Epithelial cell of esophagus (primary cell): ENCODE measurements at places on chromosomes 12 and 14.

GRCh38 chr12:52213564-52214420 lies 19.3 kb upstream of the KRT7 start:
- DNase-seq: peak; percentile 78

DNA sequence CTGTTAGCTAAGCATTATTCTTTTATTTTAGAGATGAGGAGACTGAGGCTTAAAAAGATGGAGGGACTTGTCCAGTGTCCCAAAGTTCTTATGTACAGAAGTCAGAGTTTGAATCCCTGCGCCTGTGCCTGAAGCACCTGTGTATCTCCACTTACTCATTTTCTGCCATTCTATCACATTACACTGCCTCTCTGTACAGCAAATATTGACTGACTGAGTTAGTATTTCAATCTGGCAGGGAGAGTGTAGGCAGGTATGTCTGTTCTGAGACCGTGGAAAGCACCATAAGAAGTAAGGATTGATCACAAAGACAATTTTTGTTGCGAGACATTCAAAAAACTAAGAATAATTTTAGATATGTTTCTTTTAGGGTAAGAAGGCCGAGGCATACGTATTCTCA lies 162.7 kb downstream of the KITLG start:
- no peak for DNase-seq

DNA sequence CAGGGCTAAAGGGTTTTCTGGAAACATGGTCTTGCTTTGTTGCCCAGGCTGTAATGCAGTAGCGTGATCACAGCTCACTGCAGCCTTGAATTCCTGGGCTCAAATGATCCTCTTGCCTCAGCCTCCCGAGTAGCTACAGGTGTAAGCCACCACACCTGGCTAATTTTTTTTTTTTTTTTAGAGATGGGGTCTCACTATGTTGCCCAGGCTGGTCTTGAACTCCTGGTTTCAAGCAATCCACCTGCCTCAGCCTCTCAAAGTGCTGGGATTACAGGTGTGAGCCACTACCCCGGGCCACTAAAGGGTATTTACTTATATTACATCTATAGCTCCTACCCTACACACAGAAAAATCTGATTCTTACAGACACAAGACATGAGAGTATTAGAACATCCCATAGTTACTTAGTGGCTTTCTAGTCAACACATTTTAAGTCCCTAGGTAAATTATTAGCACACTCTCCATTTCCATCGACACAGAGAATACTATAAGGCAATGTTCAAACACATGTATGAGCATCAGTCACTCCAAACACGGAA lies 6.2 kb upstream of the DCAF11 start:
- no peak for DNase-seq

- peak; percentile 81 for DNase-seq
Observed at GRCh38 chr12:95182868-95183415, 34.3 kb downstream of the FGD6 start.

- DNase-seq: no peak
Observed at GRCh38 chr12:80857311-80857710, 80.4 kb downstream of the LIN7A start.

- peak; percentile 4 for DNase-seq
Observed at GRCh38 chr14:44771496-44771895, 190.3 kb downstream of the KLHL28 start.

- peak; percentile 58 for DNase-seq
Observed at GRCh38 chr14:24430143-24430681, 458 bp downstream of the KHNYN start.

- peak; percentile 63 for DNase-seq
Observed at GRCh38 chr12:124993626-124994436, at the start of gene BRI3BP. Gene BRI3BP (plus strand): TSS chr12:124993645. CDS start chr12:124993791, 146 bp downstream.

GRCh38 chr12:47745485-47746041 lies 13.1 kb downstream of the RAPGEF3 start:
- no peak for DNase-seq

- peak; percentile 69 for DNase-seq
Observed at GRCh38 chr12:104546575-104546974, 89.8 kb downstream of the CHST11 start.

DNA sequence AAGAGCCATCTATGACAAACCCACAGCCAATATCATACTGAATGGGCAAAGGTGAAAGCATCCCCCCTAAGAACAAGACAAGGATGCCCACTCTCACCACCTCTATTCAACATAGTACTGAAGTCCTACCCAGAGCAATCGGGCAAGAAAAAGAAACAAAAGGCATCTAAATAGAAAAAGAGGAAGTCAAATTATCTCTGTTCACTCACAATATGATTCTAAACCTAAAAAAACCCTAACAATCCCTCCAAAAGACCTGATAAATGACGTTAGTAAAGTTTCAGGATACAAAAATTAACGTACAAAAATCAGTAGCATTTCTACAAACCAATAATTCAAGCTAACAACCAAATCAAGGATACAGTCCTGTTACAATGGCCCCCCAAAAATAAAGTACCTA lies 26.9 kb downstream of the MDM1 start:
- DNase-seq: no peak

- peak; percentile 95 for DNase-seq
Observed at GRCh38 chr12:27710592-27711316, at the start of gene MRPS35. Gene MRPS35 (plus strand): TSS chr12:27710832. CDS start chr12:27710844, 12 bp downstream.

DNA sequence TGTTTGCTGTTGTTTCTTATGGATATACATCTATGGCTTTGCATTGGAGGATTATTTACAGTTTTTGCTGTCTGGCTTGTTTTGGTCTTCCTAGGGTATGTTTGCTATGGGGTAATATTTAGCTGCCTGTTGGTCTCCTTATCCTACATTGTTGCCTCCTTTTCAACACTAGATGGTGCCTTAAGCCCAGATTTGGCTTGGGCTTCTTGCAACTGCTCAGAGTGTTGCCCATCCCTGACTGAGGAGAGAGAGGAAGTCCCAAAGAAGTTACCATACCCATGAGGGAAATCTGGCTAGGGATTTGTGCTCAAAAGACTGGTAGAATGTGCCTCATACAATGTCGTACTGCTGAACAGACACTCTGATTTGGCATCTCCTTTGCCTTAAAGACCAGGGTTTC lies 94.6 kb upstream of the MUCL1 start:
- DNase-seq: peak; percentile 57

DNA sequence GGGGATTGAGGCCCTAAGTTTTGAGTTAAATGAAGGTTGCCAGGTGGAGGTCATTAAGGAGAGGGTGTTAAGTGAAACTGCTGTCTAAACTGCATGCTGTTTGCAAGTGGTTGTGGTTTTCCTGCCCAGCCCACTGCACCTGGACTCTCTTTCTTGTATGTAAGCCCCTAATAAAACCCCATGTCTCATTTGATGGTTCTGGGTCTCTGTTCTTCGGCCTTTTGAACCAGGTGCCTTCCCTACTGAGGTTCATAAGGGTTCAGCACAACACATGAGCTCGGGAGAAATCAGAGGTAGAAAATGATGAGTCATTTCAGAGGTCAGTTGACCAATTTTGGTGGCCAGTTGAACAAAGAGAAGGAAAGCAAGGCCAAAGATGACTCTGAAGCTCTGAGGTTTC lies 382.5 kb downstream of the RPS29 start:
- no peak for DNase-seq

DNA sequence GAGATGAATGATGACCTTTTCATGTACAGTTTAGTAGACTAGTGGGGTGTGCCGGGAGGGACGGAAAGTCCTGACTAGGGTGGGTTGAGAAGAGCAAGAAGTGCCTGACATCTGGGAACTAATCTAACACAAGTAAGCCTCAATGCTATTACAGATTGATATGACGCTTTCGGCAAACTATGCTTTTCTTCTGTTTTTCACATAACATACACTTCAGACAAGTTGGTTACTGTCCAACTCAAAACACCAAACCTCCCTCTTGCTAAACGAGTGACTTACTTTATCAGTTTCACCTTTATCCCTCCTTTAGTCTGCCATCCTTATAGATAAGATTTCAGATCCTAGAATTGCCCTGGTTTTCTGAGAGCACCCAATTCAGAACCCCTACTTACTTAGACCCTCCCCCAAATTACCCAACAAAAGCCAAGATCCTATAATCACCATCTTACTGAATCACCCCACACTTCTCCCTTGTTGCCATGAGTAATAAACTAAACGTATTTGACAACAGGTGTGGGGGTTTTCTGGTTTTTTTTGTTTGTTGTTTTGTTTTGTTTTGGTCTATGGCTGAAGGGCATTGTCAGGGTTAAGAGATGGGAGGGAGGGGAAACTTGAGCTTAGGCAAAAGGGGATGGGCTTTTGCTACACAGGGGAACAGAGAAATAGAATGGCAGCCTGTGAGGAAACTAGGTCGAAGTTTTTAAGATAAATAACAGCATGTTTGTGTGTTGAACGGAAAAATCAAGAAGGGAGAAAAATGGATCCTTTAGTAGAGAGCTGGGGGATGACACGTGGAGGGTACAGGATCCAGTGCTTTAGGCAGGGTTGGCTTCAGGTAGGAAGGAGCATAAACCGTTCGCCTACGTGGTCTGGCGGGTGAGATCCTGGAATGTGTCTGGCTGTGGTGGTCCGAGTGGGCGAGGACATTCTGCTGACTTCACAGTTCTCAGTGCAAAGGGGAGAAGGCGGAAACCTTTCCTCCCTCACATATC lies 6.1 kb upstream of the PSMA3 start:
- DNase-seq: peak; percentile 22

- DNase-seq: no peak
Observed at GRCh38 chr12:119687406-119687805, 19.5 kb downstream of the PRKAB1 start.

DNA sequence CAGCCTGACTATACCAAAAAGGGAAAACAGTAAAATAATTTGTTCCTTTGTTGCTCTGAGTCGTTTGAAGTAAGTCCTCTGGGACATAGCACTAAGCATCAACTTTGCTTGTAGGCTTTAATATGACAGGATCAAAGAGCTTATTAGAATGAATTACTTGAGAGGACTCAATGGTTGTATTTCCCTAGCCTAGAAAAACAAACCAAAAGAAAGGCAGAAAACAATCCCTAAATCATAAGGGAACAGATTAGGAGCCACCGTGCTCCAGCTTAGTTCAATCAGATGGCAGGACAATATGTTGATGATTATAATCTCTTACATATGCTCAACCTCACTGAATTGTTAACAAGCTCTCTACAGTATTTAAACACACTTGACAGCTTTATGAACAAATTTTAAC lies 988.4 kb downstream of the FLRT2 start:
- DNase-seq: no peak

GRCh38 chr12:32098112-32098511 lies 8.5 kb upstream of the BICD1 start:
- DNase-seq: no peak

GRCh38 chr12:82481954-82482353 lies 123.6 kb downstream of the METTL25 start:
- DNase-seq: no peak

DNA sequence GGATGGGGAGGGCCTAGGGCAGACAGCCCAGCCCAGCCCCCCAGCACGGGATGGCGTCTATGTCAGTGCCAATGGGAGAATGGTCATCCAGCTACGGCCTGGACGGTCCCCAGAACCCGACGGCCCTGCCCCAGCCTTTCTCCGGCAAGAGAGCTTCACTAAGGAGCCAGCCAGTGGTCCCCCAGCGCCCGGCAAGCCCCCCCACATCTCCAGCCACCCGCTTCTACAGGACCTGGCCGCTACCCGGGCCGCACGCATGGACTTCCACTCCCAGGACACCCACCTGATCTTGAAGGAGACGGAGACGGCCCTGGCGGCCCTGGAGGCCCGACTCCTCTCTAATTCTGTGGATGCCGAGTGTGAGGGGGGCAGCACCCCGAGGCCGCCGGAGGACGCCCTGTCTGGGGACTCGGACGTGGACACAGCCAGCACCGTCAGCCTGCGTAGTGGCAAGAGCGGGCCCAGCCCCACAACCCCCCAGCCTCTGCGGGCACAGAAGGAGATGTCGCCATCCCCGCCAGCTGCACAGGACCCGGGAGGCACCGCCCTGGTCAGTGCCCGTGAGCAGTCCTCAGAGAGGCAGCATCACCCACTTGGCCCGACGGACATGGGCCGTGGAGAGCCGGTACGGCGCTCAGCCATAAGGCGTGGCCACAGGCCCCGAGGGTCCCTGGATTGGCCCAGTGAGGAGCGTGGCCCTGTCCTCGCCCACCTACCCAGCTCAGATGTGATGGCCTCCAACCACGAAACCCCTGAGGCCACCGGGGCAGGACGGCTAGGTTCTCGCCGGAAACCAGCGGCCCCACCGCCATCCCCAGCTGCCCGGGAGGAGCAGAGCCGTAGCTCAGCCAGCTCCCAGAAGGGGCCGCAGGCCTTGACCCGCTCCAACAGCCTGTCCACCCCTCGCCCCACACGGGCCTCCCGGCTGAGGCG lies 21.9 kb downstream of the CEP170B start:
- no peak for DNase-seq

GRCh38 chr14:32339188-32339587 lies 10.1 kb downstream of the AKAP6 start:
- DNase-seq: no peak

GRCh38 chr14:80570930-80571298 lies 359.6 kb upstream of the DIO2 start:
- no peak for DNase-seq

GRCh38 chr14:58073516-58073915 lies 78.5 kb downstream of the ARMH4 start:
- no peak for DNase-seq

GRCh38 chr14:63928744-63929174 lies 76.0 kb downstream of the SYNE2 start:
- DNase-seq: no peak

GRCh38 chr12:83057436-83057835 lies 370.7 kb downstream of the TMTC2 start:
- DNase-seq: no peak

- no peak for DNase-seq
Observed at GRCh38 chr14:76405627-76406026, 29.7 kb downstream of the ESRRB start.

DNA sequence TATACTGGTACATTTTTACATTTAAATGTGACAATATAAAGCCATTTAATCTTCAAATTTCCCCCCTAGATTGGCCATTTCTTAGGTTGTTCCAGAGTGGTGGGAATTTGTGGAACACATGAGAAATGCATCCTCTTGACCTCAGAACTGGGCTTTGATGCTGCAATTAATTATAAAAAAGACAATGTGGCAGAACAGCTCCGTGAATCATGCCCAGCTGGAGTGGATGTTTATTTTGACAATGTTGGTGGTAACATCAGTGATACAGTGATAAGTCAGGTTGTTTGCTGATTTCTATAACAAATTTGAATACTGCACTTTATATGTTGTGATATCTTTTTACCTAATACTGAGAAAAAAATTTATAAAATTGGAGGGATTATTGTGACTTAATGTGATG lies 7.6 kb upstream of the ZNF410 start:
- no peak for DNase-seq

- peak; percentile 72 for DNase-seq
Observed at GRCh38 chr14:97523936-97524335, 726.8 kb downstream of the VRK1 start.

DNA sequence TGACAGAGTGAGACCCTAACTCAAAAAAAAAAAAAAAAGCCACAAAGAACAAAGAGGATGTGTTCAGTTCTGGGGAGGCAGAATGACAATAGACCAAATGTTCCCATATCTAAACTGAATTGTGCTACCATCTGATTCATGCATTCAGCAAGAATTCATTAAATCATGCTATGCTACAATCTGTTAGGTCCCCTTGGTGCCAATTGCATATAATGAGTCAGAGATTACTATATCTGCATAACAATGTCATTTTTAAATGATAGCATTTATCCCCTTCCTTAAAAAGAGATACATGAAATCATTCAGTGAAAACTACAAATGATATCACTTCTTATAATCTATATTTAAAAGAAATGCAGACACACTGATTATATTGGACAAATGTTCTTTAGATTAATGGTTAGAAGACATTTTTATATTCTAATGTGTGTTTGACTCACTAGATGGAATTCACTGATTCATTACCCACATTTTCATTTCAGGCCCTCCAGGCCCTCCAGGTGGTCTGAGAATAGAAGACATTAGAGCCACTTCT lies 207.6 kb upstream of the PDZRN4 start:
- no peak for DNase-seq
